ENCODE measurements at places on chromosomes 6 and 20.

DNA sequence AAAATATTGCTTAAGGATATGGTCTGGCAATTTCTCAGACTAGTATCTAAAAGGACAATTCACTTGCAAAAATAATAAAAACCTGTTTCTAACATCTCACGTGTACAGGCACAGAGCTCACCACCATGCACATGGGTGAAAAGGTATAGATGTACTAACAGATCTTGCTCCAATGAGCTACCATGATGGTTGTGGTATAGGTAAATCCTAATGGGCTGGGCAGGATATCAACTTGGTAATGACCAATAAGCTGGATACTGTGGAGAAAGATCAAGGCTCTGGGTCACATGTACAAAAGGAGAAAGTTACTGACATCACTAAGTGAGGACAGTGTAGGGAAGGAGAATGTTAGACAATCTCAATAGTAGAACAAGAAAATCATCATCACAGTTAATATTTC lies 111.0 kb upstream of the NUP153 start:
- DNase-seq = no peak

DNA sequence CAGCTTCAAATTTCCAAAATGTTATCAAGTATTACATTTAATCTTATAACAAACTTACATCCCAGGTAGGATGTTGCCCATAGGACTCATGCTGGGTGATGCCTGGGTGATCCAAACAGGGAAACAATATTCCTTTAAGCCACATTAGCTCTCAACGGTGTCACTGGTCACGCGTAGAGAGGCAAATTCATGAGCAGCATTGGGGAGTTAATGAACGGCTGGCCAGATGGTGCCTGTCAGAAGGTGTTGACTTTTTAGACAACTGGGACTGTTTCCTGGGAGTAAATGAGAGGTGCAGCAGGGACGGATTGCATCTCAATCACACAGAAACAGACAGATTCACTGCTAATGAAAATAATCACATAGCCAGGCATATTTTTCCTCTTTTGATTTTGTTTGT lies 83.3 kb upstream of the ID4 start:
- DNase-seq = no peak

GRCh38 chr6:170039156-170040114 lies 251.4 kb downstream of the DLL1 start:
- no peak for DNase-seq

- DNase-seq = peak; percentile 0
Measured at GRCh38 chr6:161830866-161831616, 557.2 kb upstream of the AGPAT4 start.

- DNase-seq = no peak
Measured at GRCh38 chr6:129707028-129707427, 2.9 kb downstream of the ARHGAP18 start.

DNA sequence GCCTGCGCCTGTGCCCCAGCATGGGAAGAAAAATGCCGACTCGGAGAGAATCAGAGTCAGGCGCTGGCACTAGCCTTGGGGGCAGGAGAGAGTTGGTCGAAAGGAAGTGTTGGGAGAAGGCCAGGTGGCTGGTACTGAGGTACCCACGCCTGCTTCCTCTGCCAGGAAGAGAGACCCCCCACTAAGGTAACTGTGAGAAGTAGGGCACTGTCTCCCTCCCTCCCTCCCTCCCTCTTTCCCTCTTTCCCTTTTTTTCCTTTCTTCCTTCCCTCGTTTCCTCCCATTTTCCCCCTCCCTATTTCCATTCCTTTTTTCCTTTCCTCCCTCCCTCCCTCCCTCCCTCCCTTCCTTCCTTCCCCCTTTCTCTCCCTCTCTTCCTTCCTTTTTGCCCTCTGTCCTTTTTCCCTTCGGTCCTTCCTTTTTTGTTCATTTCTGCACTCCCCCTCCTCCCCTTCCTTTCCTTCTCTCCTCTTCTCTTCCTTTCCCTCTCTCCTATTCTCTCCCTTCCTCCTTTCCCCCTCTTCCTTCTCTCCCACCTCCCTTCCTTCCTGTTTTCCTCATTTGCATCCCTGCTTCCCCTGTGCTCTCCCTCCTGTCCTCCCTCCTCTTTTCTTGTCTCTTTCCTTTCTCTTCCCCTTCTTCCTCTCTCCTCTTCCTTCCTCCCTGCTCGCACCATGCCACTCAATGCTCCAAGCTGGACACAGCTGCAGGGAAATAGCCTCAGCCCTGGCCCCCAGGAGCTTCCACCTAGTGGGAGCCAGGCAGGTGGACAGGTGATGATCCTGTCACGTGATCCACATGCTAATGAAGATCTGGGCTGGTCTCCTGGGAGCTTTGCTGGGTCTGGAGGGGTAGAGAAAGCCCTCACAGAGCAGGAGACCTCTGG lies 148.0 kb downstream of the DHX35 start:
- no peak for DNase-seq

DNA sequence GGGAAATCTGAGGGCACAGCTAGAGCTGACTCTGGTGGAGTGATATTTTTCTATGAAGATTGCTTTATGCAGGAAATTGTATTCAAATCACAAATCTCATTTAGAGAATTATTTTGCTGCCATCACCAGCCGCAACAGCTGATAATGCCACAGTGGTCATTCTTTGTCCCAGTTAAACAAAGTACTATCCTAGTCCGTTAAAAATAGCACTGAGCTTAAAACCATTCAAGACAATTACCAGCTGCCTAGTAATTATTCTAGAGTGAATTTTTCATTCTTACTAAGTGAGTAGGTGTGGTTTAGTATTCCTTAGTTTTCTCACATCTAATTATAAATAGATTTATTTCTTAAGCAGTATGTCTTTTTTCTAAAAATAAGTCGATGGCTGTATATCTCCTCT lies 190.5 kb downstream of the SLC35F1 start:
- DNase-seq = no peak

DNA sequence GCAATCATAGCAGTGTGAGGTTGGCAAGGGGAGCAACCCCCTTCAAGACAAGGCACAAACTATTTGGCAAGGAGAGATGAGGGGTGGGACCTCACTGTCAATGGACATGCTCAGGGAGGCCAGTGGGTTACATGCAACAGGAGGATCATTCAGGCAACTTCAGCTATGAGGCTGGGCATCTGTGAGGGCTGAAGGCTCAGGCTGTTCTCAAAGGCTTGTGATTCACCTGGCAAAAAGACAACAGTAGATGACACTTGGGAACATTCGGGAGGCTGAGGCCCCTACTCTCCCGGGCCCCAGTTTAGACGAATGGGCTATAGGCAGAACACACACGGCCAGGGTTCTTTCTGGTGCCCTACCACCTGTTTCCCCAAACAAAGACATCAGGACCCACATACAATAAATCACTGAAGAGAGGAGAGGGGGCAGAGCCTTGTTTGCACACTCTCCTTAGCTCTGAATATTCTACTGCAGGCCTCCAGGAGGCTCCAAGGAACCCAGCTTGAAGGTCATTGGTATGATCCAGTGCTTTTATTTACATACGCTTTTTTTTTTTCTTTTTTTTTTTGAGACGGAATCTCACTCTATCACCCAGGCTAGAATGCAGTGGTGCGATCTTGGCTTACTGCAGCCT lies 7.9 kb downstream of the TUBB start:
- DNase-seq = no peak

DNA sequence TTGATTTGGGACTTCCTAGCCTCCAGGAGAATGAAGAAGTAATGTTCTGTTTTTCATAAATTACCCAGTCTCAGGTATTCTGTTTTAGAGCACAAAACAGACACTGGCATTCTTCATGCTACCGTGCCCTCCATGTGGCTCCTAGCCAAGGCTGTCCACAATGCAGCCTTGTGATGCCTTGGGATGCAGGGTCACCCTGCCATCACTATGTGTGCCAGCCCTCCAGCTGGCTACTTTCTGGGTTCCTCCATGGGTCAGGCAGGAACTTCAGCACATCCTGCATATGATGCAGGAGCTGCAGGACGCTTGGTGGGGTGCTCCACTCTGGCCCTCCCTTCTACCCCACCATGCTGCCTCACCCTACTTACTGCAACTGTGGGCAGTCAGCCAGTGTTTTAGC lies 38.0 kb upstream of the FAM50B start:
- no peak for DNase-seq

DNA sequence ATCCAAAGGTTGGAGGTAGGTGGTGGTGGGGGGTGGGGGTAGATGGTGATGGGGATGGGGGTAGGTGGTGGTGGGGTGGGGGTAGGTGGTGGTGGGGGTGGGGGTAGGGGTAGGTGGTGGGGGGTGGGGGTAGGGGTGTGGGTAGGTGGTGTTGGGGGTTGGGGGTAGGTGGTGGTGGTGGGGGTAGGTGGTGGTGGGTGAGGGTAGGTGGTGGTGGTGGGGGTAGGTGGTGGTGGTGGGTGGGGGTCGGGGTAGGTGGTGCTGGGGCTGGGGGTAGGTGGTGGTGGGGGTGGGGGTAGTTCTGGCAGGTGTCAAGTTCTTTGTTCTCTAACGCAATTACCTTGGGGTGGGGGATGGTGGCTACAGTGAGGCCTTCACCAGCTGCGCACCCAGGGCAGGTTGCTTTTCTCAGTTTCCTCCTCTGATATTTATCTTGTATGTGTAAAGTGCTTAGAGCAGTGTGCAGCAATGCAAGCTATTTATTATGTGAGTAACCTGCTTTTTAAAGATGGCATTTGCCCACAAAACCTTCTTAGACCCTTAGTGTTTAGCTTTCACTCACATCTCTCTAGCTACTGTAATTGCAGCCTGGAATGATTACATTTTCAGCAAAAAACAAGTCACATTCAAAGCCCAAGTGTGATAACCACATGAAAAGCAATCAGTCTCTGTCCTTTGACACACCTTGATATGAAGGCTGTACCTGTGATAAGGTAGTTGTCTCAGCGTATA lies 8.2 kb upstream of the CCDC167 start:
- no peak for DNase-seq

DNA sequence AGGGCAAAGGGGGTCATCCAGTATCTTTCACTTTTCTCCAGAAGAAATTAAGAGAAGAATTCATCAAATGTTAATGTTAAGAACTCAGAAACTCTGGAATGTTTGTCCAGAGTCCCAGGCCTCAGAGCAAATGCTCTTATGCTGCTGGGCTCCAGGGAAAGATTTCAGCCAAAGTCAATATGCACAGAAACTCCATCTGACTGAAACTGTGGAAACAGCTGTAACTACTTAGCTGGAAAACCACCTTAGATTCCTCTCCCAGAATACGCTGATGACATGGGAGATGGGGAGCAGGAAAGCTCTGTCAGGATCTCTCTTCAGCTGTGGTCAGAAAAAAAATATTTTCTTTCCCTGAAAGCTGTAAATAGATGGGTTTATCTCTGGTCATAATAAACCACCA lies 559.6 kb downstream of the RFPL4B start:
- DNase-seq = no peak

DNA sequence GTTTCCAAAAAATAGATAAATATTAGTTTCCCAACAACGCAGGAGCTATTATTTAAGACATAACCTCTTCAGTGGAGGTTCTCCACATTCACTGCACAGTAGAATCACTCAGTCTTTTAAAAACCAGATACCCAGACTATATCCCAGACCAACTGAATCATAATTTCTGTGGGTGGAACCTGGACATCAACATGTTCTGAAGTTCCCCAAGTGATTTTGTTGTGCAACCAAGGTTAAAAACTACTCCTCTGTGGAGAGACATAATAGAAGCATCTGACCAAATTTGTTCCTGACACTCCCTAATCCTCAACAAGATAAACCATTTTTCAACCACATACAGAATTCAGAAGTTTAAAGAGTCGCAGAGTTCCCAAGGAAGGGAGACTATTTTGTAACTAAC lies 42.3 kb downstream of the STK38 start:
- DNase-seq = no peak

- DNase-seq = peak; percentile 82
Measured at GRCh38 chr6:111845441-111845871, 27.8 kb downstream of the FYN start.

- no peak for DNase-seq
Measured at GRCh38 chr6:144804246-144804790, 519.2 kb downstream of the UTRN start.

DNA sequence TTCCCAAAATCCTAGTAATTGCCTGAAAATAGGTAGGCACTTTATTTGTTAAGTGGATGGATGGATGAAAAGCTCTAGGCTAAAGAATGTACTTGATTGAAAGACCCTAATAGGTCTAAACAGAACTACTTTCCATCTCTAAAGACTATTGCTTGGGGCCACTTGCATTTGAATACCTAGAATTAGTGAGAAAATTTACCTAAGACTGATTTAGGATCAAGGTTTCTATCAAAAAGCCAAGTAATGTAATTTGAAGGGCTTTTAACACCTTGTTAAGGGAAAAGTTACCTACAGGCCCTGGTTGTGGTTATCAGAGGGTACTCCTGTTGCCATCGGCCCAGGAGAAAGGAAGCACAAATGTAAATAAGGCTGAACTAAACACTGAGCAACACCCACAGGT lies 580.7 kb downstream of the LMBRD1 start:
- DNase-seq = no peak

- no peak for DNase-seq
Measured at GRCh38 chr20:1526896-1527295, 30.6 kb downstream of the SIRPD start.
